Purkinje cell (primary cell): ENCODE measurements at places on chromosomes 3 and 15. TPM values are rescaled to one million over a fixed set of nuclear protein-coding genes. Genes with fewer than 3 reads are reported as not detected.

The CA12 gene
- polyA plus RNA-seq = 87.1 and 111 TPM in 2 replicates

The EPHA3 gene
- 3.9 and 7.2 TPM in 2 replicates for polyA plus RNA-seq

The ECE2 gene
- polyA plus RNA-seq = 1.2 and 3.1 TPM in 2 replicates

The TYRO3 gene
- polyA plus RNA-seq = 2.9 and 14.8 TPM in 2 replicates

The P2RY12 gene
- 0.27 TPM in 1 of 2 replicates, not detected in the other for polyA plus RNA-seq

The SCG3 gene
- 252 and 324 TPM in 2 replicates for polyA plus RNA-seq

The LMAN1L gene
- polyA plus RNA-seq = not detected in 2 replicates

The GADL1 gene
- polyA plus RNA-seq = 1.1 TPM in 1 of 2 replicates, not detected in the other

The SEMA3B gene
- polyA plus RNA-seq = 0.27 and 0.28 TPM in 2 replicates
